ENCODE measurements at places on chromosomes 4 and X. TPM values are rescaled to one million over a fixed set of nuclear protein-coding genes. Genes with fewer than 3 reads are reported as not detected.

The BBS12 gene
- 0.98 TPM for total RNA-seq

GRCh38 chrX:107565931-107566603 is 62.2 kb upstream of the PRPS1 start:
- no peaks in the 10 kb centered on the region for H3K4me1 ChIP-seq
- H3K27me3 ChIP-seq: no peaks in the 10 kb centered on the region
- no peaks in the 10 kb centered on the region for H3K36me3 ChIP-seq
- DNase-seq: no peak

The TRIM61 gene
- 0.38 TPM for total RNA-seq

The PROM1 gene
- 0.82 TPM for total RNA-seq

The TKTL1 gene
- 5.5 TPM for total RNA-seq

GRCh38 chr4:14967982-14968381 is 34.3 kb upstream of the CPEB2 start:
- no peaks in the 10 kb centered on the region for H3K4me1 ChIP-seq
- H3K27me3 ChIP-seq: no peaks in the 10 kb centered on the region
- H3K27ac ChIP-seq: no peak overlapping the region
- H3K4me3 ChIP-seq: no peak overlapping the region
- no peak for DNase-seq

The ZC4H2 gene
- 10.1 TPM for total RNA-seq

DNA sequence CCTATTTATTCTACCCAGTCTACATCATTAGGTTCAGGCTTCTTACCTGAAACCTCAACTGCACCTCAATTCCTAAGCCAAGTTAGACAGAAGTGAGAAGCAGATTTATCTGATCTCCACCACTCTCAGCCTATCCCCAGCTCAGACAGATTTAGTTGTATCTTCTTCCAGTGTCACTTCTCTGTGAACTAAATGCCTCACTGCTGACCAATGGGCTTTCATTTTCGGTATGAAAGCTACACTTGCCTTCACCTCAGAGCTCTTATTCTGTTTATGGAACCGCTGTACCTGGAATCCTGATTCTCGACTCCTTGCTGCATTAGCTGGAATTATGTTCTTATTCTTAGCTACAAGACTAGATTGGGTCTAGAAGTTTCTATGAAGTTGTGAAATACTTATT is 833.2 kb downstream of the CCSER1 start:
- H3K4me1 ChIP-seq: no peaks in the 10 kb centered on the region
- DNase-seq: no peak
- H3K27me3 ChIP-seq: no peaks in the 10 kb centered on the region
- no peak overlapping the region for H3K27ac ChIP-seq

- H3K27ac ChIP-seq: no peak overlapping the region
- H3K27me3 ChIP-seq: no peaks in the 10 kb centered on the region
- no peaks in the 10 kb centered on the region for H3K36me3 ChIP-seq
- H3K4me3 ChIP-seq: no peak overlapping the region
These were observed 369.4 kb downstream of the GASK1B start for GRCh38 chr4:157803421-157803820.

GRCh38 chr4:34939073-34939472 is 1305.2 kb downstream of the ARAP2 start:
- no peaks in the 10 kb centered on the region for H3K36me3 ChIP-seq
- no peak overlapping the region for H3K27ac ChIP-seq
- no peak for DNase-seq
- H3K4me3 ChIP-seq: no peak overlapping the region
- no peaks in the 10 kb centered on the region for H3K27me3 ChIP-seq
- no peaks in the 10 kb centered on the region for H3K4me1 ChIP-seq

The RNF128 gene
- not detected for total RNA-seq

The NAP1L2 gene
- total RNA-seq: 2.3 TPM

DNA sequence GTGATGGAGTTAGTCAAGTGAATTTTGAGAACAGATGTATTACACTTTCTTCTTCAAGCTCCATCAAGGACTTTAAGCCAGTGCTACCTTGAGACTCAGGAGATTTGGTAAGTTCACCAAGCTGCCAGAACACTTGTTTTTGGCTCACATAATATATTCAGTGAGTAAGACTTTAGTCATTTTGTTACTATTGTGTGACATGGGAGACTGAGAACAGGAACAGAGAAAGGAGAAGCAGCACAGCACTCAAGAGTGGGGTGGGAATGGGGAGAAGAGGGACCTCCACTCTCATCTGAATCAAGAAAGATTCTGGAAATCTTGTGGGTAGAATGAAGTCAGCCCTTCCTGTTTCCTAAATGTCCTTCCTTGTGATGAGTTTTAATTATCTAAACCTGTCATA is 87.3 kb upstream of the TET2 start:
- no peak overlapping the region for H3K27ac ChIP-seq
- no peak overlapping the region for H3K4me3 ChIP-seq
- DNase-seq: no peak

DNA sequence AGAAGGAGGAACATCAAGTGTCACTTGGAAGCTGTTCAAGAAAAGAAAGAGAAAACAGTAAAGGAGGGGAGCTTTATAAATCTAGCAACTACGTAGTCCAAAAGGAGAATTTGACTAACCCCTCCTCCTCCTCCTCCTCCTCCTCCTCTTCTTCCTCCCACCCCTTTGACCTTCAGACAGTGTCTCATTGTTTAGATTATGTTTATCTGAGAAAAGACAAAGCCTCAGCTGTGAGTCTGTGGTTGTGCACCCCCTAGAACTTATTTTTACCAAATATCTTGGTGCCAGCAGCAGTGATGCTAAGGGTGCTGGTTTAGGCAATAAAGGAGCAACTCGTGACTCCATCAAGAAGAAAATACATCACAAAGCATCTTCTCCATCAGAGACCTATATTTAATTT is 68.9 kb upstream of the BMP2K start:
- H3K36me3 ChIP-seq: no peaks in the 10 kb centered on the region
- DNase-seq: no peak
- H3K4me3 ChIP-seq: no peak overlapping the region
- H3K27ac ChIP-seq: no peak overlapping the region
- H3K4me1 ChIP-seq: no peaks in the 10 kb centered on the region

The SLC9B1 gene
- 4.2 TPM for total RNA-seq

Data from T-cell (primary cell).